Spinal cord (tissue), 10 donors: ENCODE measurements at places on chromosomes 12 and 14. TPM values are rescaled to one million over a fixed set of nuclear protein-coding genes. Genes with fewer than 3 reads are reported as not detected.

DNA sequence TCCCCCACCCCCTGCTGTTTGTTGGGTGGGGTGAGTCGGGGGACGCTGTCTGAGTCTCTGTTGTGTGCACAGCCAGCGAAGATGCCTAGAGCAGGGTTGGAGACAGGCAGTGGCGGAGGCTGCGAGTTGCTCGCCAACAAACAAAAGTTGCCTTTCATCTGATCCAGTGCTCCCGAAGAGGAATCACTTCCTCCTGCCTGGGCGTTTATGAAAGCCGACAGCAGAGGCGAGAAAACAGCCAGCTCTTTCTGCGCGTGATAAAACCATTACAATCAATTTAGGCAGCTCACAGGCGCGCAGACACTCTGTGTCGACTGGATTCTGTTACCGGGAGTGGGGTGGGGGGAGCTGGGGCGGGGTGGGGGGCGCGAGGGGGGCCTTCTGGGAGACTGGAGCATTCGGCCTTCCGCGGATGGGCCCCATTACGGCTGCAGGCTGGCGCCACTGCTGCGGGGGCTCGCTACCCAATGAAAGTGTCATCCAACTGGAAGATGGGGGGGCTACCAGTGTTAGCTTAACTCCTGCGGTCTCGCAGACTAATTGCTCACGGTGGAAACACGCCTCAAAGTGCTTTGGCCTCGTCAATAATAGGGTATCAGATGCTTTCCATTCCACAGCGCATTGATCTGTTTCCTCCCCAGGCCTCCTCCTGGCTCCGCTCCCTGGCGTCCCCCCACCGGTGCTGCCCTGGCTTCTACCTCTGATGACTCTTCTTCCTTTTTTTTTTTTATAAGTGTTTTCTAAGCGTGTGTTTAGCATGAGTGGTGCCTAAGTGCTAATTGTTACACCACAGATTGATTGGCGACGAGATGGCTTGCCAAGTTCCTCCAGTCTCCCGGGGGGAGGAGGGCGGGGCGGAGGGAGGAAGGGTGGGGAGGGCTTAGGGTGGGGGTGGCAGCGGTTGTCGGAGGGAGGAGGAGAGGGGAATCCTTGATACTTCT, 678.4 kb downstream of the MED13L start:
- no peak for DNase-seq

- no peak for DNase-seq
These were observed 30.1 kb downstream of the SLC35F4 start for GRCh38 chr14:57835766-57836165.

The RBP5 gene
- 0.20 TPM for total RNA-seq

The FLVCR2 gene
- total RNA-seq, result 19.0 TPM

The CCDC196 gene
- not detected for total RNA-seq

The KMT2D gene
- total RNA-seq, result 27.2 TPM

- no peak for DNase-seq
These were observed 13.5 kb downstream of the GSC start for GRCh38 chr14:94756310-94756882.

The SYT10 gene
- total RNA-seq, result 1.9 TPM

The RNASE3 gene
- total RNA-seq, result 3.7 TPM

DNA sequence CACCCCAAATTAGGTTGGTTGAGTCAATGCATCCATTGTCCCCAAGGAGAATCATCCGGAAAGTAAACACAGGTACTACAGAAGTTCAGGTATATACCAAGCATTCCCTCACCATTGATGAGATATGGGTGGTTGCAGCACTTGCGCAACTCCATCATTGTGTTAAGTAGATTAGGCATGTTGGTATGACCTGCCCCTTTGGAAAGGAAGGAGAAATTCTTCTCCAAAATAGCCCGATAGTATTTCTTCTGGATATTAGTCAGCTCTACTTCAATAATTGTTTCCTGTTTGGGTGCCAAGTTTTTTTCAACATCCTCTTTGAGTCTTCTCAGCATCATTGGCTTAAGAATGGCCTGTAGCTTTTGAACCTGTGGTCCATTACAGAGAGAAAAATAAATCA, 21.3 kb upstream of the SUPT16H start:
- DNase-seq, result no peak

GRCh38 chr12:100141666-100141997, 1.0 kb downstream of the BLTP3B start:
- DNase-seq, result no peak

DNA sequence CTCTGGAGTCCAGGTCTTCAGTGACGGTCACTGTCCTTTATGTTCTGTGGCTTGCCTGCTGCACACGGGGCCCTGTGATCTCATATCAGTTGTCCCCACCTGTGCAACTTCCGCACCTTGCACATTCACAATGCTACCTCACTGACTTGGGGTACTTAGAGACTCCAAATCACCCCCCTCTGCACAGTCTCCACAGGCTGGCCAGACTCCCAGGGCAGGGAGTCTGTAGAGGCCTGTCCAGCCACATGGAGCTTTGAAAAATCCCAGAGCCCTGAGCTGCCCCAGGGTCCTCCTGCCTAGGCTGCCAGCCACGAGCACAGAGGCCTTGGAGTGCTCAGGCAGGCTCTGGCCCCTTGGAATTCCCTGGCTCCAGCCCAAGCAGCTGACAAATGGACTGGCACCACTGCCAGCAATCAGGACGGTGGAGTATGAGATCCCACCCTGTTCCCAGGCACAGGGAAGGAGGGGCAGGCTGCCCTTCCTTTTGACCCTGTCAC, 26.4 kb downstream of the CMKLR1 start:
- no peak for DNase-seq

GRCh38 chr12:54197431-54197909, 8.7 kb upstream of the SMUG1 start:
- DNase-seq, result no peak

The AP4S1 gene
- total RNA-seq, result 27.3 TPM

- DNase-seq, result no peak
These were observed 218.3 kb upstream of the CRY1 start for GRCh38 chr12:107311682-107312081.

- DNase-seq, result no peak
These were observed 48.5 kb downstream of the BAZ1A start for GRCh38 chr14:34826661-34827060.

DNA sequence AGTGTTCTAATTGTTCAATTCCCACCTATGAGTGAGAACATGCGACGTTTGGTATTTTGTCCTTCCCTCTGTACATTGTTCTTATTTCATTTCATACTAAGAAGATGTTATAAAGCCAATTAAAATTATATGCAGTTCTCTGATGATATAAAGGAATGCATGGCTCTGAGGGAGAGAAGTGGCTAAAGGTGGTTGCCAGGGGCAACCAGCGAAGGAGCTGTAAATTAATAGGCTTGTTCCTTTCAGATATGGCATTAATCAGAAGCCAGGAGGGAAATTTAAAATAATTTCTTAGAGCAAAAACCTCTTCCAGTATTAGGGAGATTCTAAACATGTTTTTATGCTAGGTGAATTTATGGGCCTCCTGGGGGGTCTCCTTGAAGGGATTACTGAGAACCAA, 227.8 kb downstream of the TMEM117 start:
- DNase-seq, result no peak

GRCh38 chr12:116406529-116406928, 129.0 kb upstream of the MED13L start:
- DNase-seq, result no peak

DNA sequence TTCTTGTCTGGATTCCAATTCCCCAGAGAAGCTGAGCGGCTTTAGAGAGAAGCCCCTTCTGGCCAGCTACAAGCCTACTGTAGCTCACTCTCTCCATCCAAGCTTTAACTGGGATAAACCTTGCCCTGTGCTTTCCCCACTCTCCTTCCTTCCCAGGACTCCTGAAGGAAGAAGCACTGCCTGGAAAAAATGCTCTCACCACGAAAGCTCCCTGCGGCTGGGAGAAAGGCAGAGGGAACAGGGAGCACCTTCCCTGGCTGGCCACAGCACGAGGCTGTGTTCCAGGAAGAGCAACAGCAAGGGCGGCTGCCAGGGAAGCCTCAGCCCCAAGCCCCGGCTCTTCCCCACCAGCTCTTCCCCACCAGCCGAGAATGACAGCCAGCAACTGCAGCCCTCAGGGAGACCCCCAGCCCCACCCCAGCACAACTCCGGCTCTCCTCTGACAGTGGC, 40.8 kb upstream of the PNMA1 start:
- no peak for DNase-seq

- DNase-seq, result no peak
These were observed 13.8 kb downstream of the NGDN start for GRCh38 chr14:23483236-23483854.

The SLC7A8 gene
- total RNA-seq, result 8.6 TPM

The SIX1 gene
- 24.1 TPM for total RNA-seq

GRCh38 chr12:66365718-66366490, 63.6 kb downstream of the HELB start:
- DNase-seq, result no peak

The LYZ gene
- total RNA-seq, result 9.1 TPM

DNA sequence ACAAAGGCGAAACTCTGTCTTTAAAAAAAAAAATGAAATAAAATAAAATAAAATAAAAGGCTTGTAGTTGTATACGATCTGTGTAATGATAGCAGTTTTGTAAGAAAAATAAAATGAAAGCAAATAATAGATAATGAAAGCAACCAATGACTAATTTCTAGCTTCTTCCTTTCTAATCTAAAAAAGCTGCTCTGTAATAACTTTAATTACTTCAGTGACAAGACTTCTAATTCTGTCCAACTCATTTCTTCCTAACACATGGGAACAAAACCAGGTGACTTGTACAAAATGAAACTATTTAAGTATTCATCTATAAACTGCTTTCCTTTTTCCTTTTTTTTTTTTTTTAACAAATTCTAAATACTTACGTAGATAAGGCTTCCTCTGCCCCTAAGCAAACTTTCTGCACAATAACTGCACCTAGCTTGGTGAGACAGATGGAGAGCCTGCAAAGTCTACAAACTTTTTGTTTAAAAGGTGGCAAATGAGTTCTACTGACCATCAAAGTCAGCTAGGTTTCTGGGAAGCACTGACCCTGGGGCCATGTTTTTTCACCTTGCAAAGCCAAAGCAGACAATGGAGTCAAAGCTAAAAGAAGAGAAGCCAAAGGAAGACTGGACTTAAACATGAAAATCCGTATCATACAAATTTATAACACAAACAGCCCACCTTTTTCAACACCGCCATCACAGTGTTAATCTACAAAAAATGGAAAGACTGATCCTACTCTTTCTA, 28.2 kb downstream of the DENND5B start:
- DNase-seq, result no peak

The MLEC gene
- 104 TPM for total RNA-seq

DNA sequence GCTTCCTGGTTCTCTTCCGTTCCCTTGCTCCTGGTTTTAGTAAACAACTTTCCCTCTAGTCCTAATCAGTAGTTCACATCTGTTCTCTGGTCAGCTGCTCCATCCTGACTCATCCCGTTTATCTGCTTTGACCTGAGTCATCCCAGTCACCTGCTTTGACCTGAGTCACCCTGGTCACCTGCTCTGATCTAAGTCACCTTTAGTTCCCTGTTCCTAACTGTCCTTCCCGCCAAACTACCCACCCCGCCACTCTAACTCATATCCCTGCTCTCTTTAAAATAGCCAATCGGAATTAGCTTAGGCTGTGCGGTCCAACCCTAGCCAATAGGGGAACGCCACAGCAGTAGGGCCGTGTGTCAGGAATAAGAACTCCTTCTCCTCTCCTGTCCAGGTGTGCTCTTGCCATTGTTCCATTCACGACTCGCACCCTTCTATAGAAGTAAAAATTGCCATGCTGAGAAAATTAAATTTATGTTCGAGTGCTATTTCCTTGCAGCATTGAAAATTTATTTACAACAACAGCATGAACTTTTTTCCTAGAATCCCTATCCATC, 3.1 kb upstream of the ANKRD33 start:
- DNase-seq, result no peak

- DNase-seq, result no peak
These were observed 93.4 kb downstream of the DIO2 start for GRCh38 chr14:80117876-80118275.

The EIF5 gene
- 150 TPM for total RNA-seq

GRCh38 chr12:85633491-85633890, 202.7 kb downstream of the RASSF9 start:
- DNase-seq, result no peak
